Cortex of kidney (tissue), 1 donor: ENCODE measurements at places on chromosomes 4 and X.

- DNase-seq = no peak
These were observed 344.0 kb upstream of the NWD2 start for GRCh38 chr4:36900446-36900987.

DNA sequence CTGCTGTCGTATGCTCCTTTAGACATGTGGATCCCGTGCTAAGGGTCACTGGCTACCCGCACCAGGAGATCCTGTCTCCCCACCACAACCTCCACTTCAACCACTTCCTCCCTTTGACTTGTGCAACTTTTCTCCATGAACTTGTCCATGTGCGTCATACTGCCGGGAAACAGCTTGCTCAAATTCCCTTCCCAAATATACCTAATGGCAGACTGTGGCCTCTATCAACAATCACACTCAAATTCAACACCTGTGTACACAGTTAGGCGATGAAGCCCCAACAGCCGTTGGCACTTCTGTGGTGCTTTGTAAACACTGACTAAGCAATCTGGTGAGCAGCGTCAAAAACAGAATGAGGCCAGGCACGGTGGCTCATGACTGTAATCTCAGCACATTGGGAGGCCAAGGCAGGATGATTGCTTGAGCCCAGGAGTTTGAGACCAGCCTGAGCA, 49.5 kb downstream of the CD99L2 start:
- no peak for DNase-seq

DNA sequence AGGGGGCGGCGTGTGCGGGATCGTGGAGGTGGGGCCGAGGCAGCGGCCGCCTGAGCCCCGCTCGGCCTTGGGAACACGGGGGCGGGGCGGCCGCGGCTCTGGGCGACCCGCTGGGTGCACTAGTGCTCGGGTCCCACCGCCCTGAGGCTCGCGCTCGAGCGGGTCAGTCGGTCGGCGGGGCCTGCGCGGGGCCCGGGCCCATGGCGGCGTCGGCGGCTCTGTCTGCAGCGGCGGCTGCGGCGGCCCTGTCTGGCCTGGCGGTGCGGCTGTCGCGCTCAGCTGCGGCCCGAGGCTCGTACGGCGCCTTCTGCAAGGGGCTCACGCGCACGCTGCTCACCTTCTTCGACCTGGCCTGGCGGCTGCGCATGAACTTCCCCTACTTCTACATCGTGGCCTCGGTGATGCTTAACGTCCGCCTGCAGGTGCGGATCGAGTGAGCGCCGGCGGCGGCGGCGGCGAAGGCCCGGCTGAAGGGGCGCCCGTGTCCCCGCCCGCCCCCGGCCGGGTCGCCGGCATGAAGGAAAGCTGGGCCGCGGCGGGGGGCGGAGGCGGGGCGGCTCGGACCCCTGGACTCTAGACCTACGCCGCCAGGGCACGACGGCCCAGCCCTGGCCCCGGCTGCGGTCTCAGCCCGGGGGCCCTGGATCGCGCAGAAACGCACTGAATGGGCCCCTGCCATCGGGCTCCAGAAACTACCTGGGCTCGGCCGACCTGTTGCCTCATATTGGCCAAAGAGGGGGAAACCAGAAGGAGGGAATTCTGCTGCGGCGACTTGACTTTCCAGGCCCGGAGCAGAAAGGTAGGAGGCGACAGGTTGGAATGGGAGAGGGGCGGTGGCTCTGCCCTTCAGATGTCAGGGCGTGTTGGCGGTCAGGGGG, at the start of gene SMIM10L2A:
Gene SMIM10L2A, plus strand, starts transcription at position 13 of the 878 bp plus-strand sequence. Its CDS starts 188 bp downstream, at position 201.
- no peak for DNase-seq

DNA sequence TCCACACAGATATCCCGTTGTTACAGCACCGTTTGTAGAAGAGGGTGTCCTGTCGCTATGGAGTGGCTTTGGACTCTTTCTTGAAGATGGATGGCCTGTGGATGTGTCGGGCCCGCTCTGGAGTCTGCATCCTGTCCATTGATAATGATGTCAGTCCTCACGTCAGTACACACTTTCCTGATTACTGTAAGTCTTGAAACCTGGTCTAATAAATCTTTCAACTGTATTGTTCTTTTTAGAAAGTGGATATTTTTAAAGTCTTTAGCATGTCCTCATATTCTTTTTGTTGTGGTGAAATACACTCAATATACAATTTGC, 14.9 kb downstream of the MSANTD1 start:
- no peak for DNase-seq

DNA sequence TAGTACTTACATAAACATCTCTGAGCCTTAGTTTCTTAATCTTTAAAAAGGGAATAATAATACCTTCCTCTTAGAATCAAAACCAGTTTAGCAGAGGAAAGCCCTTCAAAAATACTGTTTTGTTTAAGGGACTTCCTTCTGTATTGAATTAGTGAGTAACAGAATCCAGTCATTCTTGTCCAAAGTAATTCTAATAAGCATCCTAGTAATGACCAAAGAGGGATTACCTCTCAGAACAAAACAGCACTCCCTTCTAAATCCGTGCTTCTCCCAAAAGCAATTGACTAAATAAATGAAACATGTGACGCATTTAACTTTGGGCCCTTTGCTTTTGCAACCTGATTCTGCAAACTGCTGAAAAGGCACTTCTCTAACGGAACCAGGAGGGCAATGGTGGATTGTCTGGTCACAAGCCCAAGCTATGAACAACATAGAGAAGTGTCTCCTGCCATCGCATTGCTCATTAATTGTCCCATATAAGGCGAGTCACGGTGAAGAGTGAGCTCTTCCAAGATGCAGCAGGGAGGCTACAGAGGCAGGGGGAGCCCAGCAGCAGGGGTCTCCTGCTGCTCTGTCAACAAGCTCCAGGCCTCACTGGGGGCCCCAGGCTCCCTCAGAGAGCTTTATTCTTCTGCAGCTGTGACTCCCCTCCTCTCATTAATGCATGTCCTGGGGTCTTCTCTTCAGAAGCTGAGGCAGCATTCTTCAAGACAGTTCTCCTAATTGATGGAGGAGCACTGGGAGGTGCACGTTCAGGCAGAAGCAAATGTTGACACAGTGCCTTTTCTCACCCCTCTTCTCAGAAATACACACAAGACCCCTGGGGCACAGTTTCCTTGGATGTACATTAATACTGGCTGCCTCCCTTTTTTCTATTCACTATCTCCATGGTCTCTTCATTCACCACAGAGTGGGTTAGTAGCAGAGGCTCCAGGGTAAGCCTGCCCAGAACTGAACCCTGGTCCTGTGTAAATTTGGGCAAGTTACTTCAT, 419.6 kb upstream of the RASGEF1B start:
- no peak for DNase-seq

- no peak for DNase-seq
These were observed 165.8 kb upstream of the PPARGC1A start for GRCh38 chr4:24055623-24056022.

- no peak for DNase-seq
These were observed 13.8 kb upstream of the GPC3 start for GRCh38 chrX:133999031-133999705.

GRCh38 chr4:119628281-119629141, at the start of gene PDE5A:
Gene PDE5A (minus strand): TSS chr4:119628804. CDS start chr4:119628671, 133 bp downstream.
- DNase-seq = peak; percentile 12

DNA sequence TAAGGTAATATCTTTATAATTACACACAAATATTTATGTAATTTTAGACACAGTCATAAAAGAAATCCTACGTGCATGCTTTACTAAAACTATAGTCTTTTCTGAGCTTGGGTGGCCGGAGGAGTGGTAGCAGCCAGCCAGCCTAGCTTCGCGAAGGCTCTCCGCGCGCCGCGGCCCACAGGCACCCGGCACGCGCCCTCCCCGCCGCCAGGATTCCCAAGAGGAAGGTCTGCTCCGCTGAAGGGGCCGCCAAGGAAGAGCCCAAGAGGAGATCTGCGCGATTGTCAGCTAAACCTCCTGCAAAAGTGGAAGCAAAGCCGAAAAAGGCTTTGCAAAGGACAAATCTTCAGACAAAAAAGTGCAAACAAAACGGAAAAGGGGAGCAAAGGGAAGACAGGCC, 8.7 kb upstream of the PJA1 start:
- DNase-seq = no peak

DNA sequence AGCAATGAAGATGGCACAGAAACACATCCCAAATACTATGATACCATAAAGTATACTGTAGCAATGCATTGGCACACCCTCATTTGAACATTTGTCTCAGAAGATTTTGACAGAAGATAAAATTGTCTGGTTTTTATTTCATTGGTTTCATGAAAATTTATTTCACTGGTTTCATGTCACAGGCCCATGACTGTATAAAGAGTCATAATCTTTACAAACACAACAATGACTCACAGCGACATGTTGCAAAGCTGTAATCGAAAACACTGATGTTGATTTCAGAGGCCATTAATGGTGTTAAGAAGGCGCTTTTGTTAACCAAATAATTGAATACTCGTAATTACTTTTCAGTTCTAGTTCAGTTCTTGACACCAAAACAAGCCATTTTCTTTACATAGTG, 8.1 kb upstream of the DTHD1 start:
- DNase-seq = no peak

DNA sequence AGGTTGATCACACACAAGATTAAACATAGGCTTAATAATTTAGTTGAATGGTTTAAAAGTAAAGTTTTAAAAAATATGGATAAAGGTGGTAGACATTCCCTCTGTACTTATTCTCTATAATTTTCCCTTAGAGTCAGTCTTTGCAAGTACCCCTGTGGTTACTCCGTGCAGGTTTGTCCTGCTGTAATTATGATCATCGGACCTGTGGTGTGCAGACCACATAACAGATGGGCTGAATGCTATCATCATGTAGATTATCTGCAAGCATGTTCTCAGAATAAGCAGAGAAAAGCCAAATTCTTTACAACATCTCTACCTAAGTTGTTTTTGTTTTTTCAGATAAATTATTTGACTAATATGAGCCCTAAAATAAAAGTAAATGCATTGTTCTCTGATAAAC, 146.8 kb downstream of the FSTL5 start:
- no peak for DNase-seq

DNA sequence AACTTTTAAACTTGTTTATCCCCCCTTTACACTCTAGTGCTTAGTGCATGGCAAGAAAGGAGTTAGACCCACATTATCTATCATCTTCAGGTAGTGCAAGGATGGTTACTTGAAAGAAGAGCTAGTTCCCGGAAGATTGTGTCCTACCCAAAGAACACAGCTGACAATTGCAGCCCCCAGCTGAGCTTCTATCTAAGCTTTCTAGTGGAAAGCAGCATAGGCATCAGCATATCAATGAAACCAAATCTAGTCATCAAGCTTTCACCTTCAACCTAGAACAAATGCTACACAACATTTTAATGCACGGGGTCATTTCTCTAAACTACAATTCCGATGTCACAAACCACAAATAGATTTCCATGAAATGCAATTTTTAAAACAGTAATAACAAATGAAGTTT, 88.9 kb upstream of the TFDP3 start:
- no peak for DNase-seq

GRCh38 chr4:8322794-8323704, 53.5 kb downstream of the HTRA3 start:
- DNase-seq = no peak

DNA sequence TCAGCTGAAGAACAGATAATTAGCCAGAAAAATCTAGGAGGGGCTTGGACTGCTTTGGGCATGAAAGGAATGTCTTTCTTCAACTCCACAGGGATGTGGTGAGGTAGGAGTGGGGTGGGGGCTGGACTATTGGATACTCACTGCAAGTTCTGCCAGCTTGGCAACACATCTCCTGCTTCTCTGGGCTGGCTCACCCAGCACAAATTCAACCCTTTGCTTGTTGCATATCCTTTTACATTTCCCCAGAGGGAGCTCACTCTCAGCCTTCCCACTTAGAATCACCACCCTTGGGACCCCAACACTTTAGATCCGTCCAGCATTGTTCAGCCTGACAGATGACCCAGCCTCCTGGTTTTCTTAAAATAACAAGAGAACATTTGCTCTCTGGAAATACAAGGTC, 120.6 kb downstream of the KDR start:
- DNase-seq = no peak

DNA sequence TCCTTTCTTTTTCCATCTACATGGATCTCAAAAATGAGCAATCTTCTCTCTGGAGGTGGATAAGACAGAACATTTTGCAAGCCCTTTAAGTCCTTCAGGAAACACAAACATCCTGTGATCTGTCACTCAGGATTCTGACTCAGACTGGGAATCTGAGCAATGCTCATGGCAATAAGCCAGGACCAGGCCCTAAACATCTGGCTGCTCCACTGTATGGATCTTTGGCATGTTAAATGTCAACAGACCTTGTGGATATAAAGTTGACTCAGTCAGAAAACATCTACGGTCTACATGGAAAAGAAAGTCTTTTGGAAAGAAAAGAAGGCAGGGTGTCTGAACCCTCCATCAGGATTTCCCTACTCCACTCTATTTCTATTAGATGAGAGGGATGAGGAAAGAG, 17.8 kb upstream of the CHIC2 start:
- no peak for DNase-seq

DNA sequence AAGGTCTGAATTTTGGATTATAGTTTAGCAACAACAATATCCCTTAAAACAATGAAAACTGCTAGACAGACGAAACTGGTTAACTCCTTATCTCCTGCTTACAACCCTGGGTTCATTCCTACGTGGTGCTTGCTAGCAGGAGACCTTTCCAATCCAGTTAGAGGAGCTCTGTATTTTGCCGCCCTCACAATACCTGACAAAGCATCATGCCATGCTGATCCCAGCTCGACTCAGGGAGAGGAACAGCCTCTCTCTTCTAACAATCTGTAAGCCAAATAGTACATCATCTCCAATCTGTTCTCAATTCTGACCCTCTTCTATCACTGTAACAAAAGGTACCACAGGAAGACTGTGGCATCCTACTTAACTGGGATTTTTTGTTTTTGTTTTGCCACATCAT, 74.4 kb downstream of the PAPSS1 start:
- no peak for DNase-seq

DNA sequence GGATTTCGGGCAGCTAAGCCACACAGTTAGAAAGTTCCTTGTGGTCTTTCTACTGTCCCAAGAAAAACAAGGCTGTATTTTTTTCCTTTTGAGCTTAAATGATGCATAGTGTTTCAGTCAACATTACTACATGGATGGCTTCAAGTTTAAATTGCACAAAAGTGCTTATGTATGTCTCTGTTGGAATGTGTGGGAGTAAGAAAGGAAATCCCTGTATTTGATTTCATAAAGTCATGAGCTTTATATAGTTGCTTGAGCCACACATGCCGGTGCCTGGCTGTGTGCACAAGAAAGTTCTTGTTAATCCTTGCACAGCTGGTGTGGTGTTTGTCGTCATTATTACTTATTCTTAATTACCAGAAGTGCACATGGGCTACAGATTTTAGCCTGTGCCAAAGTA, 262.2 kb downstream of the ARHGAP10 start:
- DNase-seq = no peak

GRCh38 chrX:108439961-108440696, 491 bp downstream of the COL4A5 start:
- no peak for DNase-seq
